ENCODE measurements at places on chromosomes 1 and 21.

DNA sequence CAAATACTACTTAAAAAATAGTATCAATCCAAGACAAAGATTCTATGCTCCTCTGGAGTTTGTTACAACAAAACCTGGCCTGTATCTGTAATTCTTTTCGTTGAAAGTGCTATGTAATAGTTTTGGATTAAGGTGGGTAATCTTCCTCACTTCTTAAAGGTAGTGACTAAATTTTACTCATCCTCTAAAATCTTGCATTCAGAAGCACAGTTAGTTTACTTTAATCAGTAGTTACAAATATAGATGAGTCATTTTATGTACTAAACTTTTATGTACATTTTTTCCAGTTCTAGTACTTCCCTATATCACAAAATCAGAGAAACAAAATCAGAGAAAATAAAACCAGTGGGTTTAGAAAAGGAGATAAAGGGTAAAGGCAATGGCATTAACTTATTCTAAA lies 51.3 kb downstream of the ZNHIT6 start:
- DNase-seq = no peak

- no peak for DNase-seq
Measured at GRCh38 chr1:94974824-94975223, 47.9 kb upstream of the CNN3 start.

DNA sequence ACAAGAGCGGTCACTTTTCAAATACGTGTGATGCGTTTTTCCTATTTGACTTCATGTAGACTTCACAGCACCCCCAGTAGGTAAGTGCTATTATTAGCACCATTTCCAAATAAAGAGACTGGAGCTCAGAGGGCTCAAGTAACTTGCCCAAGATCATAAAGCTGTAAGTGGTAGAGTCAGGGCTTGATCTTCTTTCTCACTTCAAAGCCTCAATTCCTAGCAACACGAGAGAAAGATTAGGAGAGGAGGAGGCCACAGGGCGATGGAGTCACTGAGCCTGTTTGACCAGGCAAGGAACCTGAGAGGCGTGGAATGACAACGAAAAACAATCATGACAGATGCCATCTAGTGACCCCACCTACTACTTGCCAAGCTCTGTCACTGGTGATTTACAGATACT lies 181.0 kb downstream of the FOXD2 start:
- DNase-seq = no peak

- no peak for DNase-seq
Measured at GRCh38 chr1:63557365-63557987, 34.2 kb downstream of the EFCAB7 start.

DNA sequence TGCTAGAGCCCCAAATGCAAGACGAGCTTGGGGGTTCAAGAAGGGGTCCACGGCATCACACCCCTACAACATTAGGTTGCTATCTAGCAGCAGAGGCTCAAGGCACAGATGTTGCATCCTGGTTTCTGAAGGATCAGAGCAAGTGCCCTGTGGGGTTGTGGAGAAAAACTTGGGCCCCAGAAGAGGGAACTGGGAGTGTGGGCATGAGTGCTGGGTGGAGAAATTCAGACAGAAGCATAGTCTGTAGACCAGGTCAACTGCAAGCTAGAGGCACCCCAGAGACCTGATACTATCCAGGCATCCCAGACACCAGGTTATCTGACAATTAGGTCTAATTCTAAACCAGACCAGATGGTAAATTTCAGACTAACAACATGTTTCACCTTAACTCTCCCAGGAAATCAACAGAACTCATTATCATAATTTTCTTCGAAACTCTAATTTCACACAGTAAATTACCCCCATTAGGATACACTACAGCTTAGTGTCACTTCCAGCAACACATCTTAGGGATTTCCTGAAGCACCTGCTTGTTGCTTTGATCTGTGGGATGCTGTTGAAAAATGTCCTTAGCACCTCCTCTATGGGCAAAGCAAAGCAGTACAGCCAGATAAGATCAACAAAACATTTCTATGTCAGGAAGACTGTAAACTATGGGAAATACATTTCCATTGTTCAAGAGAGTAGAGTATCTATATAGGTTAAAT lies 179.3 kb downstream of the VAV3 start:
- no peak for DNase-seq

DNA sequence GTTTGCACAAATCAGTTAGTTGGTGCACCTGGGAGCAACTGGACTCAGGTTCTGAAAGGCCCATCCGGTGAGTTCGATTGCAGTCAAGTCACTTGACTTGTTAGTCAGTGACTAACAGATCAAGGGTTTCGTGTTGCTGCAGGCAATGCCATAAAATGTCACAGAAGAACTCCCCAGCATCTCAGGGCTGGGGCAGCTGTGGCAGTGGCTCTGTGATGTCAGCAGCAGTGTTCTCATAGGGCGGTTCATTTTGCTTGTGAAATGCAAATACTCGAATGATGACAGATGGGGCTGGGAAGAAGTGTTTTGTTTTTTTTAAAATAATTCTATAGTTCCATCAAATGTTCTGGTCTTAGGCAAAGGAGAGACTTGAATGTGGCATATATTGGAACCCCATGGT lies 287.8 kb downstream of the LMX1A start:
- DNase-seq = no peak

- DNase-seq = no peak
Measured at GRCh38 chr1:201318504-201319340, 35.4 kb downstream of the PKP1 start.
